CD14-positive monocyte (primary cell): ENCODE measurements at places on chromosomes 1 and 21.

DNA sequence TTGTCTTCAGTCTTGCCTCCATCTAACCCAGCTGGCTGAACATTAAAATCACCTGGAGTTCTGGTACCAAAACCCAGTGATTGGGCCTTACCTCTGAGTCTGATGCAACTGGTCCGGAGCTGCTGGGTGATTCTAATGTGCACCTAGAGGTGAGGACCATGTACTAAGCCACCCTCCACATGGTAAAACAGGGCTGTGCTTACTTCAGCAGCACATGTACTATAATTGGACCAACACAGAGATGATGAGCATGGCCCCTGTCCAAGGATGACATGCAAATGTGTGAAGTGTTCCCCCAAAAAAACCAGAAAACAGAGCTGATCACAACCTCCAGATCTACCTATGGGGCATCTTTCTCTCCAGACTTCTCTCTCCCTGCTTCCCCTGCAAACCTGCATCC lies 37.0 kb downstream of the ELK4 start:
- no peak for DNase-seq

DNA sequence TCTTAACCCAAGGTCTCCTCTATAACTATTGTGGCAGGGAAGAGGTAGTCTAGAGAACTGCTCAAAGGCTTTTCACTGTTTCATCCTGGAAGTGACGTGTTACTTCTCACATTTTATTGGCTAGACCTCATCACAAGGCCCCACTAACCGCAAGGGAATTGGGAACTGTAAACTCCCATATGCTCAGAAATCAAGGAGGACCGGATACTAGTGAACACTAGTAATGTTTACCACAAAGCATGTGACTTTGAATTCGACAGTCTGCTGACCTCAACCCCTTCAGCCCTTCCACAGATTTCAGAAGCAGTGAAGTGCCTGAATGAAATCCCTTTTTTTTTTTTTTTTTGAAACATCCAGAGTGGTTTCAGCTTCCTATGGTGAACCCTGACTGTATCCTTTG lies 3.4 kb upstream of the EEIG2 start:
- DNase-seq, result peak; percentile 97

DNA sequence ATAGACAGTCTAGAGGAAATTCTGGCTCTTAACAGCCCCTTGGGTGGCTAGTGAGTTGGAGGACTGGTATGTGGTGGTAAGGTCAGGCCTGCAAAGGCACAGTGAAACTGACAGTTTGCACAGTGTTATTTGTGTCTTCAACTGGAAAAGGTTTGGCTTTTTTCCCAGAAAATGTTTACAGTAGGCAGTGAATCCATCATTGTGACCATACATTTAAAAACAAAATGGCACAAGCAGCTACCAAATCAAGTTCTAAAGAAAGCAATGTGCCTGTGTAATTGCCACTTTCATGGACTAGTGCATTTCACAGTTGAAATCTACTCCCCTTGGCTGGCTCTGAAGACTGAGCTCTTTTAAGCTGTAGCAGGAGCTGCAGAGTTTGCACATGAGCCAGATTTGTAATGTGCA lies 24.8 kb downstream of the ATPAF1 start:
- DNase-seq, result no peak

GRCh38 chr1:228182296-228183030 lies 16.9 kb downstream of the IBA57 start:
- no peak for DNase-seq

DNA sequence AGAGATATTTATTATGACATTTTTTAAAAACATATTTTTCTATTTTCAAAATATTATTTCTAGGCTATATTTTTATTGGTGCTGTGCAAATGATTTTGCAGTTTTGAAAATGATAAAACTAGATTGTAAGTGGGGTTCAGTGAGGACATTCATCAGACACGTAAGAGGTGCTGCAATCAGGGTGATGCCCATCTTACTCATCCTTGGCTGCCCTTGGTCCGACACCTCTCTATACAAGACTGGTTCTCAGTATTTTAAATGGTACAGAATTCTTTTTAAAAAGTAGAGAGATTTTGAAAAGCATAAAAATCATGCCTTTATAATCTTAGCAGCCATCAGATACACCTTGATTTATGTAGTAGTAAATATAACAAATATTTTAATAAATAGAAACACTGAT lies 24.0 kb downstream of the HENMT1 start:
- DNase-seq, result no peak
